ENCODE measurements at places on chromosomes 6 and 20.

- DNase-seq = peak; percentile 25
Measured at GRCh38 chr6:24064106-24064505, 61.9 kb upstream of the NRSN1 start.

- no peak for DNase-seq
Measured at GRCh38 chr20:24016607-24017457, 28.3 kb upstream of the GGTLC1 start.

DNA sequence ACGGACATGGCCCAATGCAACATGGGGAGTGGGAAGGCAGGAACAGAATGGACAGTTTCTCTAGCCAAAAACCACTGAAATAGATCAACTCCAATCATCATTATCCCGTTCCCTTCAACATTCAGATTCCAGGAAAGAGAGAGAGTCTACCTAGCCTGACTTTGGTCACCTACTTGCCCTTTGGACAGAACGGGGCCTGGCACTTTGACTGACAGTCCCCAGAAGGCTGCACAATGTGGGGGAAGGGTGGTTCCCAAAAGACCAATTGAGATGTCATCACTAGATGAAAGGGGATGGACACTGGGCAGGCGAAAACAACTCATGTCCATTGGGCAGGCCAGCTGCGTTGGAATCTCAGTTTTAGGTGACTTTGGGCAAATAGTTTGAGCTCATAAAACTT lies 15.0 kb upstream of the KIF16B start:
- no peak for DNase-seq

- DNase-seq = peak; percentile 78
Measured at GRCh38 chr6:27472182-27472616, 706 bp downstream of the ZNF184 start.

DNA sequence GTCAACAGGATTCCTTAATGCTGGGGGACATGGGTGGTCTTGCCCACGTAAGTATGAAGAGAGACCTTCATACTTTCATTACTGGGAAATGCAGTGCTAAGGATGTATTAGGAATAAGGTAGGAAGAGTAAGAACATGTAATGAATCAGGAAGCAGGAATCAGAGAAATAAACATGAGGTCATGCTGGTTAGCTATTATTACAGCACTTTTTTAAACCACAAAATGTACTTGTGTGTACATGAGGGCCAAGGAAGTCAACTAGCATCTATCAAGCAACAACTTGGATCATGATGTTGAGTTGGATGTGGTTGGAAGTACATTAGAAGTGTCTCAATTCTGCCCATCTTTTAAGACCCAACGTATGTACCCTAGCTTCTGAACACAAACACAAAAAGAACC lies 63.5 kb upstream of the E2F3 start:
- no peak for DNase-seq

DNA sequence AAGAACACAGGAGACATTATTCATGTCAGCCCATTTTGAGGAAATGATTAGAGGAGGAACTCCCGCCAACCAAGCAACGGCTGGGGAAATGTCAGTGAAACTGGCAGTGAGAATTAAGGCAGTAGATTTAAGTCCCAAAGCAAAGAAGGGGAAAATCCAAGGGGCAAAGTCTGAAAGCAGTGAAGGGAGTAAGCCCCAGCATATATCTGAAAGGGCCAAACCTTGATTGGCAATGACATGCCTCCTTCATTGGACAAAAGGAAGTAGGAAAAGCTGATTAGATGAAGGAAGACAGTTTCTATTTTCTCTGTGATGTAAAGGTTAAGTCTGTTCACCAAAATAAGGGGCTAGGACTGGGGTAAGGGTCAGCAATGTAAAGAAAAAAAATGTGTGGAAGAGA lies 190.3 kb downstream of the RNF144B start:
- DNase-seq = no peak

DNA sequence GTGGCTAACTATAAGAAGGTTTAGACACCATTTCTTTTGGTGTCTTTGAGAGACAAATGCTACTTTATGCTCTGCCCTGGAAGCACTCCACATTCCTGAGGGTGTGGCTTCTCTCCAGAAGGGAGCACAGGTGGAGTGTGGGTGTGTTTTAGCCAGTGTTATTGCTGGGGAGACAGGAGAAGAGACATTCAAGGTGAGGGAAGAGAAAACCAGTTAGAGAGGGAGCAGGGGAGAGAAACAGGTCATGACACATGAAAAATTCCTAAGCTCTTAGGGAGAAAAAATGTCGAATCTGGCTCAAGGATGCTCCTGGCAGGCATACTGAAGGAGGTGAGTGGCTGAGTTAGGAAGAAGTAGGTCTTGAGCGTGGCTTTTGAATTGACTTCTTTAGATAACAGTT lies 292.8 kb downstream of the CLIC5 start:
- DNase-seq = no peak

GRCh38 chr6:34425132-34425497 lies 754 bp downstream of the RPS10 start:
- DNase-seq = no peak

- DNase-seq = no peak
Measured at GRCh38 chr6:125910527-125910926, 46.0 kb upstream of the HINT3 start.

- DNase-seq = peak; percentile 73
Measured at GRCh38 chr6:34575326-34575725, 19.2 kb upstream of the SPDEF start.

DNA sequence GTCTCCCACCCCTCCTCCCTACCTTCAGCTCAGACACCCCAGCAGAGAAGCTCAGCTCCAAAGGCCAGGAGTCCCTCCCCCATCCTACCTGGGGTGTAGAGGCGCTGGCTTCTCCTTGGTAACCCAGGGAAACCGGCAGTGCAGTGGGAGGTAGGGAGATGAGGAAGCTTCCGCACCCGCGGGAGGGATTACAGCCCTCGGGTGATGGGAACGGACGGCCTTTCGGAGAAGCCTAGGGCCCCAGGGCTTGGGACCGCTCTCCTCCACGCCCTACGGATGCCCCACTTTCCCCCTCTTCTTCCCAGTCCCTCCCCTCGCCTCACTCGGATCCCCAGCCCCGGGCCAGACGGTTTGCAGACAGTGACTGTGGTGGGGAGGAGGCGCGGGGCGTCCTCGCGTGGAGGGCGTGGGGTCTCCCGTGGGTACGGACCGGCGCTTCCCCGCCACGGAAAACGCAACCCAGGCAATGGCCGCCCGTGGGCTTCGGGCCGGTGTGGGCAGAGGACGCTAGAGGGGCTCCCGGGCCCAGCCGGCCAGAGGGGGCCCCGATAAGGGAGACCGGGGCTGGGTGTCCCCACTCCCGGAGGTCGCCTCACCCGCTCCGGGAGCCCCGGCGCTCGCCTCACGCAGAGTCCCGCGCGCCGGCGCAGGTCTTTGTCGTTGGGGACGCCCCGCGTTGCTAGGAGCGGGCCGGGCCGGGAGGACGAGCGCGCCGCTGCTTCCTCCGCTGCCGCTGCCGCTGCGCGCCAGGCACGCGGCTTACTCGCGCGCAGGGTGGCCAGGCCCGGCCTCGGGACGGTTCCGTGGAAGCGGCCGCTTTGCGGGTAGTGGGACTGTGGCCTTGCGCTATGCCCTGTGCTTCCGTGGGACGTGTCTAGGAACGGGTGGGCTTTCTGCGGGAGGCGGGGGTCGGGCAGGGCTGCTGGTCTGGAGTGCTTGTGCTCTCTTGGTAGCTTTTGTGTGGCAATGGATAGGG lies 15.8 kb downstream of the AARS2 start:
- peak; percentile 35 for DNase-seq

- DNase-seq = peak; percentile 37
Measured at GRCh38 chr20:14821251-14821650, 483.8 kb upstream of the FLRT3 start.

DNA sequence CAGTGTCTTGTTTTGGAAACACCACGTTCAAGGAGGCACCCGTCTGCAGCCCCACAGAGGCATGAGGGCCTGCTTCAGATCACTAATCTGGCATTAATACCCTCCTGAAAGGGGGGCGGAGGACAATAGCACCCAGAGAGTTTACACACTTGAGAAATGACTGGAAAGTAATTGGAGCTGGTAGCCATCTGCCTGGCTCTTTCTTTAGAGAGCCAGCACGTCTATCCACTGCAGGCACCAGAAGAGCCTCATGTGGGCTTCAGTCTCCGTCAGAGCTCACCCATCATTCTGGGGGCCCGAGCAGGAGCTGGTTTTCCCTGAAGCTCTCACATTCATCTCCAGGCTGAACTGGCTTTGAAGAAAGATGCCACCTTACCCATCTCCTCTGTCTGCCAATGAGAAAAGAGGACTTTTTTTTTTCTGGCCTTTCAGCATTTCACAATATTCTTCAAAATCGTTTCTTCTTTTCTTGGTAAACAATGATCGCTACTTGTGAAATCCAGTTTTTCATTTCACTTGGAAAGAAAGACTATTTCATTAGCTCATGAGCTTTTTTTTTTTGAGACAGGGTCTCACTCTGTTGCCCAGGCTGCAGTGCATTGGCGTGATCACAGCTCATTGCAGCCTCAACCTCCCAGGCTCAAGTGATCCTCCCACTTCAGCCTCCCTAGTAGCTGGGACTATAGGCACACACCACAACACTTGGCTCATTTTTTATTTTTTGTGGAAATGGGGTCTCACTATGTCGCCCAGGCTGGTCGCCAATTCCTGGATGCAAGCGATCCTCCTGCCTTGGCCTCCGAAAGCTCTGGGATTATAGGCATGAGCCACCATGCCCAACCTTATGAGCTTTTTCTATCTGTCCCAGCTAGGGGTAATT lies 124.7 kb upstream of the ZNF217 start:
- peak; percentile 98 for DNase-seq

GRCh38 chr6:40258531-40258930 lies 324.3 kb upstream of the MOCS1 start:
- no peak for DNase-seq

DNA sequence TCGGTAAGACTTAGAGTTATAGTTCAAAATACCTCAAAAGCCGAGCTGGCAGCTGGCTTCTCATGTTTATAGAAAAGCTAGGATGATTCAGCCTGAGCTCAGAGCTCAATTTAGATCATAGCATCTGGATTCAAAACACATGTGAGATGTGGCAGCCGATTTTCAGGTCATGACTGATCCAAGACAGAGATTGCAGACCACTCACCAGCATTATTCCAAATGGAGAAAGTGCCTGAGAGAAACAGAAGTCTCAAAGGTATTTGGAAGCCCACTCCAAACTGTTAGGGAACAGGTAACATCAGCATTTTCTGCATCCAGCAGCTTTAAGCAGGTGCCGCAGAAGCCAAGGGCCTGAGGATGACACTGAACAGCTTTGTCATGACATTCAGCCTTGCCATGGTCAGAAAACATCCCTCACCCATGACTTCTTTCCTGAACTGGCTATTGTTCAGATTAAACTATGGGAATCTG lies 102.2 kb downstream of the BACH2 start:
- DNase-seq = no peak

- DNase-seq = no peak
Measured at GRCh38 chr6:109790131-109790530, 99.0 kb downstream of the FIG4 start.

DNA sequence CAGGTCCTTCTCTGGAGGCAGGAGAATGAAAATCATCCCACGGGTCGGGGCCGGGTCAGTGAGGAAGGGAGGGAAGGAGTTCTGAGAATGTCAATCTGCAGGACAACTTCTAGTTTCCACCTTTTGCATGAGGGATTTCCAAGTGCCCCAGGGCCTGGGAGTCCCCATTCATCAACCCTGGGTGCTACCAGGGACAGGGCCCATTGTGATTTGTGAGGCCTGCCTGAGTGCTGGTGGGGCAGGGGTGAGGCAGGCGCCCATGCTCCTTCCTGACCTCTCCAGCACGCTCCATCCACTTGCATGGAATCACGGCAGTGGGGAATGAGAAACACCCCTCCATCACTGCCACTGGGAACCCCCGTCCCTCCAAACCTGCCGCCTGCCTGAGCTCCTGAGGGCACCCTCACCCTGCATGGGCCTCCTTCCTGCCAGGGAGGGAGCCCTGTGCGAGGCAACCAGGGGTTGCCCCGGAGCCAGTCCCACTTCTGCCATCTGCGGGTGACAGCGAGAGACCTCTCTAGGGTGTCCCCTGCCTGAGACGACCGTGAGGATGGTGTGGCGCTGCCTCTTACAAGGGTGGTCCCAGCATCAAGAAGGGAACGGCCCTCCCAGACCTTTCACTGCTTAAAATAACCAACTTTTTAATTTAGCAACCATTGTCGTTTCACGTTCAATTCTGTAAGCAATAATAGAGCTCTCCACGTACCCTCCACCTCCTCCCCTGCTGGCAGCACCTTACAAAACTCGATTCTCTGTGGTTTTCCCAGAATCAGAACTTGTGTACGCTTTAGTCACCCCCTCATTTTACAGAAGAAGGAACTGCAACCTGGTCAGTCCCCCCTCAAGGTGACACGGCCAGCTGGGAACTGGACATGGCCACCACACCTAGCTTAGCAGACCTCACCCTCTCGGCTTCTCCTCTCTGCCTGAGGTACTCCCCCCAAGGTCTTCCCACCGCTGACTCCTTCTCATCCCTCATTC lies 28.6 kb downstream of the PMEPA1 start:
- no peak for DNase-seq

DNA sequence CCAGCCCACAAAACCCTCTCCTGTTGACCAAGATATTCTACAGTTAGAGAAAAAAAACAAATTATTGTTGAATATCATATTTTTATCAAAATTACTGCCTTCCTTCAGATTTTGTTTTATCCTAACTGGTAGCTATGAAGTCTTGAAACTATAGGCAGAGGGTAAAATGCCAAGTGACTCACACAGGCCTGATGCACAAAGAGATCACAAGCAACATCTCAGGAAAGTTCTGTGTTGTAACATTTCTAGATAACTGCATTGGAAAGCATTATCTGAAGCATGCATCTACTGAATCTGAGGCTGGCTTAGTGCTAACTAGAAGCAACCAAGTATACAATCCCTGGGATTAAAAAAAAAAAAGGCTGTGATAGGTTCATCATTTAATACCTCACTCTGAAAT lies 134.2 kb downstream of the PKHD1 start:
- no peak for DNase-seq

DNA sequence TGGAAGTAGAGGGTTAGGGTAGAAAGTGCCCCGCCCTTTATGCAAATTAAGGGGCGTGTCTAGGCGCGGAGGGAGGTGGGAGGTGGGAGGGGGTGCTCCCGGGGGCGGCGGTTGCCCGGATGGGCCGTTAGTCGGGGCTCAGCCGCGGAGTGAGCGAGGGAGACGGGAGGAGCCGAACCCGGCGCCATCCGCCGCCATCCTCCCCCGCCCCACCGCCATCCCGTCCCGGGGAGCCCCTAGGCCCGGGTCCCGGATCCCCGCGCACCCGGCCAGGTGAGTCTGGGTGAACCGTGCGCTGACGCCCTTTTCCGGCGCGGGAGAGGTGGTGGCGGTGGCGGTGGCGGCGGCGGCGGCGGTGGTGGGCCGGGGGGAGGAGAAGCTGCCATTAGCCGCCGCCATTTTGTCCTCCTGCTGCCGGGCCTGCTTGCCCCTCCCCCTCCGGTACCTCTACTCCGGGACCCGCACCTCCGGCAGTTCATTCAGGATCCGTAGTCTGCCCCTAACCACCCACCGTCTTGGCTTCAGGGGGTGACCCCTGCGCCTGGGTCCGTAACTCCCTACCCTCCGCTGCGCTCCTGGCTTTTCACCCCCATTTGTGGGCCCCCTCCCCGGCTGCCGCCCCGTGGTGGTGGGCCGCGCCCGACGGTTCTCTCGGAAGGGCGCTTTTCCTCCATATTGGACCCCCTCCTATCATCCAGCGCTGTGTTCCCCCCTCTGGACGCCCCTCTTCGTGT lies at the start of gene PRRC2A:
PRRC2A (plus strand) TSS at position 130 of the 734 bp plus-strand sequence. CDS start 2,075 bp downstream, outside the sequence.
- DNase-seq = peak; percentile 86

- DNase-seq = no peak
Measured at GRCh38 chr6:165245287-165245686, 64.1 kb downstream of the C6orf118 start.

- DNase-seq = no peak
Measured at GRCh38 chr20:21280522-21281016, 22.6 kb upstream of the XRN2 start.

Data from NCI-H2171 treated with DMSO at 0.1 percent for 48 hours (cell line).